Stimulated activated CD4-positive, alpha-beta T cell treated with anti-CD3 and anti-CD28 coated beads, TNF-alpha, amount 100 ng/mL, for 1 hour (primary cell): ENCODE measurements at places on chromosomes 16 and 17.

GRCh38 chr17:7217113-7217987 lies 2.3 kb downstream of the DLG4 start:
- no peak for DNase-seq

DNA sequence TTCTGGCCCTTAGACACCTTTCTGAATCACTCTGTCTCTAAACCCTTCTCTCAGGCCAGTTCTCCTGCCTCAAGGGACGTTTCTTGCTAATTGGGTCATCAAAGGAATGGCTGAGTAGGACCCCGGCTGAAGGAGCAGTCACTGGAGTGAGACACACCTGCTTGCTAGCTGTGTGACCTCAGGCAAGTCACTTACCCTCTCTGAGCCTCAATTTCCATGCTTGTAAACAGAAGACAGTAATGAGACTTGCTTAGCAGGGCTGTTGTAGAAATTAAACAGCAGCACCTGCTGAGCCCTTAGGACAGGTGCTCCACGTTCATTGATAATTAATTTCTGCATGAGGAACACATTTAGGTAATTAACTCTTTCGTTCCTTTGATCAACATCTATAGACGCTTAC lies 6.8 kb downstream of the CIBAR2 start:
- no peak for DNase-seq

GRCh38 chr16:70653406-70653805 lies 7.0 kb downstream of the IL34 start:
- no peak for DNase-seq

GRCh38 chr16:65772134-65772732 lies 594.3 kb upstream of the CDH5 start:
- no peak for DNase-seq

DNA sequence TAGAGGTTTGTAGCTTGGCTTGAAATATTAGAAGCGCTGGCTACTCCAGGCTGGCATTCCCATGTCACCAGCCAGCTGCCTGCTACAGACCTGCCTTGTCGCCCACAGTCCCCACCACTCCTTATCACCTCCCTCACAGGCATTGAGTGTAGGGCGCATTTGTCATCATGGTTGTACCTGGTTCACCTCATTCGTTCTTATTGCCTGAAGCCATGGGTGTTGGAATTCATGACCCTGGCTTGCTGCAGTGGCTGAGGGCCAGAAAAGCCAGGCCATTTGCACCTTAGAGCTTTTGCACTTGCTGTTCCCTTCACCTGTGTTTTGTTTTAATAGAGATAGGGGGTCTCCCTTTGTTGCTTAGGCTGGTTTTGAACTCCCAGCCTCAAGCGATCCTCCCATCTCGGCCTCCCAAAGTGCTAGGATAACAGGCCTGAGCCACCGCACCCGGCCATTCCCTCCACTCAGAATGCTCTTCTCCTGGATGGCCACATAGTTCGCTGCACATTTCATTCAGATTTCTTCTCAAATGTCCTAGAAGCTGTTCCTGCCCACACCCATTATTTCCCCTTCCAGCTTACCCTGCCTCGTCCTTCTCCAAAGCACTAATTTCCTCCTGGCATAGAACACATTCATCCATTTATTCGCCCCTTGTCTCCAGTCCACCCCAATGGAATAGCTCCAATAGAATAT lies 97.6 kb downstream of the C16orf78 start:
- no peak for DNase-seq

GRCh38 chr17:45050481-45051059 lies 862 bp downstream of the DCAKD start:
- peak; percentile 20 for DNase-seq

DNA sequence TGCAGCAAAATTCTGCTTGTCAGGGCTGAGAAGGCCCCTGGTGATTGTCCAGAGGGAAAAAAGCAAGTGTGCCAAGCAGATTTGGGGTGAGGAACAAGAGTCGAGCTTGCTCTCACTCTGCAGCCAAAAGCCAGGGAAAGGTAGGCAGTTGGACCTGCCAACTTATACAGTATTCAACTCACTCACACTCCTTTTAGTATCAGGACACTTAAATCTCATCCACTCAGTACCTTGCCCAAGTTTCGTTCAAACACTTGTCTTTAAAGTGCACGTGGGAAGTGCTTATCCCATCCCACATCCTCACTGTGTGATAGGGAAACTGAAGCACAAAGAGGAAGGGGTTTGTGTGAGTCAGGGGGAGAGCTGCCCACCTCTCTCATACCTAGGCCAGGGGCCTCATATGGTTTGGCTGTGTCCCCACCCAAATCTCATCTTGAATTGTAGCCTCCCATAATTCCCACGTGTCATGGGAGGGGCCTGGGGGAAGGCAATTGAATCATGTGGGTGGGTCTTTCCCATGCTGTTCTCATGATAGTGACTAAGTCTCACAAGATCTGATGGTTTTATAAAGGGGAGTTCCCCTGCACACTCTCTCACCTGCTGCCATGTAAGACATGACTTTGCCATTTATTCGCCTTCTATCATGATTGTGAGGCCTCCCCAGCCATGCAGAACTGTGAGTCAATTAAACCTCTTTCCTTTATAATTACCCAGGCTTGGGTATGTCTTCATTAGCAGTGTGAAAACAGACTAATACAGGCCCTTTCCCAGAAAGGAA lies 25.6 kb upstream of the CES5A start:
- no peak for DNase-seq

DNA sequence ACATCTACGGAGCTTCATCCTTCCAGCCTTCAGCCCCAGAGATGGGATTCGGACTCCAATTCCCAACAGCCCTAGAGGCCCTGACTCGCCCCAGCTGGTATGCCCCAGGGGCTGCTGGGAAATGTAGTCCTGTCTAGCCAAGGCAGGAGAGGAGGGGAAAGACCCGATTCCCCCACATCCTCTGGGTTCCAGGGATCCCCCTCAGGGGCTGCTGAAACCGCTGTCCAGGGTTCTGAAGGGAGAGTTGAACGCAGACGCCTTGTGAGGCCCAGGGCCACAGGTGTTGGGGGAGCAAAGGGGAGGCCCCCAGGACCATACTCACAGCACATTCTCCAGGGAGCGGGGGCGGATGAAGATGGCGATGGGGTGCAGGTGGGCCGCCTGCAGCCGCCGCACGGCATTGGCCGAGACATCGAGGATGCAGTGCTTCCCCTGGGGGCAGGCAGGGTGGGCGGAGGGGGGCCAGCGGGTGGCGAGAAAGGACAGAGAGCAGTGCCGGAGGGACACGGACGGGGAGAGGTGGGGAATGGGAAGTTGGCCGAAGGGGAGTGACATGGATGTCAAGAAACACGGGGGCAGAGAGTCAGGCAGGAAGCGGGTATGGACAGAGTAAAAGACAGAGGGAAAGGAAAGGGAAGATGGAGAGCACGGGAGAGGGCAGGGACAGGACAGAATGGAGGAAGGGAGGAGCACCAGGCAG lies 12.6 kb upstream of the ASGR1 start:
- DNase-seq: no peak

DNA sequence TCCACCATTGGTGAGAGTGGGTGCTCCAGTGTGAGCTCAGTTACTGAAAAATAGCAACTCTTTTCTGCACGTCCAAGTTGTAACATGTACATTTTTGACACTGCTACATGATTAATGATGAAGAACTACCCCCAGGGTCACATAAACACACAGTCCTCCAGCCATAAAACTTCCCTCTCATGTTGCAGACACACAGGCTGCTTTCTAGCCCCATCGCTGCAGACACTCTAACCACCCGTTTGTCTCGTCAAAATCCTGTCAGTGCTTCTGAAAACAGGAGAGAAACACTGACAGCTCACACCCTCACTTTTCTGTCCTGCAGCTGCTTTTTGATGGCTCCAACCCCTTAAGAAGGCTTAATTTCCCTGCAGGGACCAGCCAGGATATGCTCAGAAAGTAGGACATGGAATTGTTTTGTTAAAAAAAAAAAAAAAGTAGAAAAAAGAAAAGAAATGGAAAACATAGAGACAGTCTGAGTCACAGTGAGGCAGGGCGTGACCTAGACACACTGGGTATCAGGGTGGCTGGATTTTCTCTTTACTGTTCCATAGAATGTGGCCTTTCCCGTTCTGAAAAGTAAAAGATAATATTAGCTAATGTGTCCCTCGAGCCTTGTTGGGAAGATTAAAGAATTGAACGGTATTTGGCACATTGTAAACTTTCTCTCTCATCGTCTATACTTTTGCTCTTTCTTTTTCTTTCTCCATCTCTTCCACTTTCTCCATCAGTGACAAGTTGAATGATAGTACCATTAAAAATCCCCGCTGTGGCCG lies 20.7 kb upstream of the CCL5 start:
- DNase-seq: no peak

- DNase-seq: peak; percentile 57
These were observed 843 bp downstream of the TP53 start for GRCh38 chr17:7686222-7687071.

- DNase-seq: no peak
These were observed 37.9 kb upstream of the SMIM36 start for GRCh38 chr17:55549140-55549539.

- DNase-seq: no peak
These were observed 106.5 kb upstream of the METRNL start for GRCh38 chr17:82972836-82973372.

DNA sequence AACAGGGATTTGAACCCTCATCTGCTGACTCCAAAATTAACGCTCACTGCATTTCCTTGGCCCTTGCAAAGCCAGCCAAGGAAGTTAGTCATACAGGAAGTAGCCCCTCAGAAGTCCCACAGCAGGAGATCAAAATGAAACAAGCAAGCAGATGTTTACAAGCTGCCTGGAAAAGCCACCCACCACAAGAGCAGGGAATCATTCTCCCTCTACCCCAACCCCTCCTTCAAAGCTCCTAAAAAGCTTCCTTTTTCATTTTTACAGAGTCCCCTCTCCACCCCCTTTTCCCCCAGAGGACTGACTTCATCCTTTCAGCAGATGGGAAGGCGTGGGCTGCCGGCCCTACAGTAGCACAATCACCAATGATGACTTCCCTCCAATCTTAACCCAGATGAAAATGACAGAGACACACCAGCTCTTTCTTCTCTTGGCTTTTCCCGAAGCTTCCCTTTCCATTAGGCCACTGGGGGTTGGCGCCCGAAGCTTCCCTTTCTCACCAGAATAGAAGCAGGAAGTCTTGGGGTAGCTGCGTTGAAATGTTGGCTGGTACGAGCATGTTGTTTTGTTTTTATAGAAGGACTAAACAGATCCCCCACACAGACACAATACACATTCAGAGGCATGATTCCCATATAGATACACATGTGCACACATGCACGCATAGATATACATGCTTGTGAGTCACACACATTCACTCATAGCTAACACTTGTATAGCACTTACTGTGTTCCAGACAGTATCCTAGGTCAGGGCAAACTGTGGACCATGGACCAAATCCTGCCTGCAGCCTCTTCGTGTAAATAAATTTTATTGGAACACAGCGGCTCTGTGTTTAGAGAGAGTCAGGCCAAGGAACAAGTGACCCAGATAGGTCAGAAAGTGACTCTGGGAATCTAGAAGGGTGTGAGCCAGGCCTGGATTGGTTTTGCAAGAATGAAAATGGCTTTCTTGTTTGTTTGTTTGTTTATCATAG lies 17.4 kb downstream of the ITPRIPL2 start:
- DNase-seq: no peak

- no peak for DNase-seq
These were observed 221.9 kb upstream of the CACNG5 start for GRCh38 chr17:66612993-66613392.

DNA sequence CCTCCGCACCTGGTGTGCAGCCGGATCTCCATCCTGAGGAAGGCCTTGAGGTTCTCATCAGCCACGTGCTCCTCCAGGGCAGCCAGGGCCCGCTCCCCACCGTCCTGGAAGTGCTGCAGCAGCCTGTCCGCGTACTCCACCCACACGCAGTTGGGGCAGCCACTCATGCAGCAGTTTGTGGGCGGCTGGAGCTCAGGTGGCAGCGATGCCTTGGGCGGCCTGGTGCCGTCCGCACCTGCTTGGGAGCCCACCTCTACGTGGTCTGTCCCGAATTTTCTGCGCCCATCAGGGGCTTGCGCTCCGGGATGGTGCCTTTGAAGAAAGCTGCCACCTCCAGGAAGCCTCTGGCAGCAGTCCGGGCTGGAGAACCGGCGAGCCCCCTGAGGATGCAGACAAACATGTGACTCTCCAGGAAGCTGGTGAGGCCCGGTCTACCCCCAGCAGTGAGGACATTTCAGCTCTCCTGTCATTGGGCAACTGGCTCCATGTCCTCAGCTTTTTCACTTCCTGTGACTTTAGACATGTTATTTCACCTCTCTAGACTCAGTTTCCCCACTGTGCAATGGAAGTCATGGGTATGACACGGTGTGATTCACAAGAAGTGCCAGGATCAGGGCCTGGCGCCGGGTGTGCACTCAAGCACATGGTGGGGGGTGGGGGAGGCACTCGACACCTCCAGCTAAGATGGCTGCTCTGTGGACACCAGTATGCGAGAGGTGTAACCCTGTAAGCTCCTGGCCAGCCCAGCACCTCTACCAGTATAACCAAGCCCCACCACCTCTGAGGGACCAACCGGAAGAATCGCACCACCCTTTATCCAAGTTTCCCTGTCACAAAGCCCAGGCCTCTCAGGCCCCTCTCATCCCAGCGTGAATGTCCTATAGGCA lies 957 bp downstream of the OXLD1 start:
- DNase-seq: peak; percentile 53

DNA sequence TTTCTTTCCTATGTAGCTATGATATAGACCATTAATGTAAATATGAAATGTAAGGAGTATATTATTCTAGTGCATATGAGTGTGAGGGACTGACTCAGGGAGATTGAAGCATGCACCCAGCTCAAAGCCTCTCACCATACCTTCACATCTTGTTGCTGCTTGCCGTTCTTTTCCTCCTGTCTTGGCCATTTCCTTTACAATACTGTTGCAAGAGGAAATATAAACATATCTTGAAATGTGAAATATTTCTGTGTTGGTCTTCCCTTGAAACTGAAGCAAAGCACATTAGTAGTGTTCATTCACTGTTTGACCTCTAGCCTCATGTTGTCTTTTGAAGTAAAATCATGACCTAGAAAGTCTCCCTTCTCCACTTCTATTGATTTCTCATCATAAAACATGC lies 46.6 kb downstream of the PHKB start:
- no peak for DNase-seq

DNA sequence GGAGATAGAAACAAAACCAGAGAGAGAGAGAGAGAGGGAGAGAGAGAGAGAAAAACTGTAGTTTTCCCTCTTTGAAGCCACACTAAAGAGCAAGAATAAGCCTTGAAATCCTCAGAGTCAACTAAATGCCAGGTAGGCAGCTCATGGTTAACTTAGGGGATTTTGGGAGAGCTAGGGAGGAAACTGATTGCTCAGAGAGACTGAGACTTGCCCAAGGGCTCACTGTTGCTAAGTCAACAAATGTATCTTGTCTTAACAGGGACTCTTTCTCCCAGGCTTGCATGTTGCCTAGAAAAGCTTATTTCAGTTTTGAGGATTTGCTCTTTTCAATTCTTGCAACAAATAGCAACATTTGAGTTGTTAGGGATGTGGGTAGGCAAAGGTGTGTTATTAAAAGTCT lies 4.5 kb upstream of the SLC5A11 start:
- DNase-seq: no peak

GRCh38 chr17:77444984-77445759 lies 304.4 kb downstream of the SEC14L1 start:
- peak; percentile 58 for DNase-seq
